ENCODE measurements at places on chromosomes 11 and 22.

DNA sequence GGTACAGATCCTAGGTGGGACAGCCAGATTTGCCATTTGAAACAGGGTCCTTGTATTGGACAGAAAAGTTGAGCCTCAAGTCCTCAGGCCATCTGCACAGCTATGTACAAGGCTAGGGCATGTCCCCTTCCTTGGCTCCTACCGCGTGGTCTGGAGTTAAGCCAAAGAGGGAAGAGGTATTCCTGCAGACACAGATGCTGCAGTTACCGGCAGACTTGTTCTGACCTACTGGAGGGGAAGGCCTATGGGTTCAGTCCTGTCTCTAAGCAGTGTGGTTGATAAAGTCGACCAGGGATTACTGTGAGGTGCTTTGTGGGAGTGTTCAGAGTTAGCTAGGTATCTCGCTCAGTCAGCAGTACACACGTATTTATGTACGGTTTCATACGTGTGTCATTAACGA is 180.6 kb downstream of the ADAMTS15 start:
- DNase-seq: no peak

GRCh38 chr11:8808226-8808585 is 102.8 kb upstream of the AKIP1 start:
- DNase-seq: no peak

DNA sequence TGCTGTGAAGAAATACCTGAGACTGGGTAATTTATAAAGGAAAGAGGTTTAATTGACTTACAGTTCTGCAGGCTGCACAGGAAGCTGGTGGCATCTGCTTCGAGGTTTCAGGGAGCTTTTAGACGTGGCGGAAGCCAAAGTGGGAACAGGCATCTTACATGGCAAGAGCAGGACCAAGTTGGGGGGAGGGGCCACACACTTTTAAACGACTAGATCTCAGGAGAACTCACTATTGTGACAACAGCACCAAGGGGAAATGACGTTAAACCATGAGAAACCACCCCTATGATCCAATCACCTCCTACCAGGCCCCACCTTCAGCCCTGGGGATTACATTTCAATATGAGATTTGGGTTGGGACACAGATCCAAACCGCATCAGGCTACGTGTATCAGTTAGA is 11.1 kb upstream of the SCGB1D4 start:
- no peak for DNase-seq

DNA sequence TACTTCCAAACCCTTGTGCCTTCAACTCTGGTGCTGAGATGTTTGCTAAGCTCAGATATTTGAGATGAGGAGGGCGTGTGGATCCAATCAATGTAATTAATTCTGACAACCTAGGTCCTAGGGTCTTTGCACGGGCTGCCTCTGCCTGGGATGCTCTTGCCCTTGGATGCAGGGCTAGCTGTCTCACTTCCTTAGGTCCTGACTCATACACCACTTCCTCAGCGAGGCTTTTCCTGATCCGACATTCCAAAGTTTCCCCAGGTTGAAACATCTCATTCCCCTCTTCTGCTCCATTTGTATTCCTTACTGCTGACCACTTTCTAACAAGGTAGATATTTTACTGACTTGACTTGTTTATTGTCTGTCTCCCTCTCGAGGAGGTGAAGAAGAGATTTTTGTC is 43.0 kb upstream of the NTM start:
- no peak for DNase-seq

- DNase-seq: no peak
These were observed 1.7 kb upstream of the PLAAT2 start for GRCh38 chr11:63564784-63565350.

DNA sequence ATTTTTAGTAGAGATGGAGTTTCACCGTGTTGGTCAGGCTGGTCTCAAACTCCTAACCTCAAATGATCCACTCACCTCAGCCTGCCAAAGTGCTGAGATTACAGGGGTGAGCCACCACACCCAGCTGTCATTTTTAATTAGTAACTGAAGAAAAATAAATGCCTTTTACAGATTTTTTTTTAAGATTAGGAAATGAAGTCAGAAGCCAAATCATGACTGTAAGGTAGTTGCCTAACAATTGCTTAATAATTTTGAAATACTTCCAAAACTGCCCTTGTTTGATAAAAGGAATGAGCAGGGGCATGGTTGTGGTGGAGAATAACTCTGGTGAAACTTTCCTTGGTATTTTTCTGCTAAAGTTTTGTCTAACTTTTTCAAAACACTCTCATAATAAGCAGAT is 98.9 kb upstream of the SLC5A12 start:
- DNase-seq: no peak

DNA sequence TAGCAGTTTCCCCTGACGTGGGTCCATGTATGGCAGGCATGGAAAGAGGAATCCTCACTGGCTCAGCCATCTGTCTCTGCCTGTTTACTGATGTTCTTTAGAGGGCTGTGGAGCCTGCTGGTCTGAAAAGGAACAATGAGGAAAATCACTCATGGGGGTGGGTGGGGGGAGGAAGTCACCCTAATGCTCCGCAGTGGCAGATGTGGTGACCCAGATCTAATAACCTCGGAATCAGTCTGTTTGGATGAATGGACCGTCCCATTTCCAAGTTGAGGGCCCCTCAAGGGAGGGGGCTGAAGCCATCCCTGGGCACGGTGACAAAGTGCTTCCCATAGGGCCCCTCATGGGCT is 4.4 kb downstream of the BCR start:
- DNase-seq: no peak

GRCh38 chr11:128388206-128388815 is 199.0 kb downstream of the ETS1 start:
- no peak for DNase-seq

DNA sequence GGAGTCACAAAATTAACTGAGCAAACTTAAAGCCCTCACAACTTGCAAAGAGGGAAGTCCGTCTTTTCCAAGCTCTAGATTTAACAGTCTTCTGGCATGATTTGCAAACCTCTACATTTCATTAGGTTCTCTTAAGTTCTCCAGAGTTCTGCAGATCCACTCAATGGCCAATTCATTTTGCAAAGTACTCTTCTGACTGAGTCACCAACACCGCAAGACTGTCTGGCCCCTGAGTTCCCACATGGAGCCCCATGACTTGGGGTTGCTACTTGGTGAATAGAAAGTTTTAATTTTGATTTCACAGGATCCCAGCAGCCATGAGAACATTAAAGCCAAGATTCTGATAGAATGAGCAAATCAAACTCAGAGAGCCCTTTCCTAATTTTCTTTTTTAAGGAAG is 134.5 kb downstream of the PLEKHA7 start:
- DNase-seq: no peak

DNA sequence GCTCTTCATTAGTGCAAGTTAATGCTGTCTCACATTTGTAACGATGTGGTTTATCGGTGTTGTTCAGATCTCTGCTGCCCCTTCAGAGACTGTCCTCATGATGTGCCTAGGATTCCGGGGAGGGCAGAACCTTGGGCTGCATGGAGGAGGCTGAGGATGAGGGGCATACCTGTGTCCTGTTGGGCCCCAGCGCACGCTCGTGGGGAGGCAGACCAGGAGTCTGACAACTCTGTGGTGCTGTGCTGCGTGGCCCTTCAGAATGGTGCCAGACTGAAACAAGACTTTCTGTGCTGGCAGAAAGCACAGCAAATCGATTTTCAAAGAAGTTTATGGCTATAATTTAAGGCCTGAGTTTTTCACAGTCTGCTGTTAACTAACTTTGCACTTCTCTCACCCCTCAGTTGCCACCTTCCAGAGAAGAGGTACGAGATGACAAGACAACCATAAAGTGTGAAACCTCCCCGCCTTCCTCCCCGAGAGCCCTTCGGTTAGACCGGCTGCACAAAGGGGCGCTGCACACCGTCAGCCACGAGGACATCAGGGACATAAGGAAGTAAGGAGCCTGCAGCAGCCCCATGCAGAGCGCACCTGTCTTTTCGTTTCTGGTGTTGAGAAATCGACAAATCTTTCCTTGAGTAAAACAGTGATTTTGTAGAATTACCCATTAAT is 44.3 kb upstream of the CTTN start:
- no peak for DNase-seq

DNA sequence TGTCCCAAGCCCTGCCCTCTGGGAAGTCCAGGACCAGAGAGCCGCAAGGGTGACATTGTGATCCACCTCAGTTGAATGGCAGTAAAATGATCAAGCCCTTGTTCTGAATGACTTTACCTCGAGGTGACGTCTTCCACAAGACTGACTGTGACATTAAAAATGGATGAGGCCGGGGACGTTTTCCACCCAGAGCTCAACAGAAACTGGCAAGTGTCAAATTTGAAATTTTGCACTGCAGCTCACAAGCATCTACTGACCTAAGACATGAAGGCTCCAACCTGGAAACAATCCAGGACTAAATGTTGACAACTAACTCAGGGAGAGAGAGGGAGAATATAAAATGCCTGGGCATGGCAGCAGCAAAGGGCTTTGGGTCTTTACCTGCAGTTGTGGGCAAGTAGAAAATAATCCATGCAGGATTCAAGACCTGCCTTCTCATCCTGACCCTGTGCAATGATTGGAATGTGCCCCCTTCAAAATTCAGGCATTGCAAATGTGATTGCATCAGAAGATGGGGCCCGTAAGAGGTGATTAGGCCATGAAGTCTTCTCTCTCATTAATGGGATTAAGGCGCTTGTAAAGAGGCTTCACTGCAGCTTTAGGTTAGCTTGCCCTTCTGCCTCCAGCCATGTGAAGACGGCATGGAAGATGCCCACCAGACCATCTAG is 33.6 kb upstream of the CLMP start:
- no peak for DNase-seq

DNA sequence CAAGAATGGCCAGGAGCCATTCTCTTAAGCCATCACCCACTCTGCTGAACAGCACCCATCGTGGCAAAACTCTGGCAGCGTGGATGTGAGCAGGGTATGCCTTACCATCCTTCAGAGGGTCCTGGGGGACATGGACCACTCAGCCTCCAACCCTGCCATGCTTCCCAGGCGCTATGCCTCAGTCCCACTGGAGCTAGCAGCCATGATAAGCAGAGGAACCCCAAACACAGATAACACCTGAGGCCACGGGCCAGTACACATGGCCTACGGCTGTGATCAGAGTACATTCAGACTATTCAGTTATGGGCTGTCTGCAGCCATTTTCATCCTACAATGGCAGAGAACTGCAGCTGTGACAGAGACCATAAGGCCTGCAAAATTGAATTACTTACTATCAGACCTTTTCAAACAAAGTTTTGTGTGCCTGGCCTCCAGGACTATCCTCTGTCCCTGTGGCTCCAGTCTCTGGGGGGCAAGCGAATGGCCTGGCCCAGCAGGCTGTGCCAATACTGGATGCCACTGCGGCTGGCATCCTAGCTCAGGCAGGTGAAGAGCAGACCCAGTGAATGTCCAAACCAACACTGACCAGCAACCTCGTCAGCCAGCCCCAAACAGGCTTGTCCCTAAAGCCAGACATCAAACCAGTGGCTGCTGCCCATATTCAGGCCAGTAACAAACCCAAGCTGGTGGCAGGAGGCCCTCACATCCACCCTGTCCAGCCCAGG is 6.9 kb downstream of the ARVCF start:
- no peak for DNase-seq

DNA sequence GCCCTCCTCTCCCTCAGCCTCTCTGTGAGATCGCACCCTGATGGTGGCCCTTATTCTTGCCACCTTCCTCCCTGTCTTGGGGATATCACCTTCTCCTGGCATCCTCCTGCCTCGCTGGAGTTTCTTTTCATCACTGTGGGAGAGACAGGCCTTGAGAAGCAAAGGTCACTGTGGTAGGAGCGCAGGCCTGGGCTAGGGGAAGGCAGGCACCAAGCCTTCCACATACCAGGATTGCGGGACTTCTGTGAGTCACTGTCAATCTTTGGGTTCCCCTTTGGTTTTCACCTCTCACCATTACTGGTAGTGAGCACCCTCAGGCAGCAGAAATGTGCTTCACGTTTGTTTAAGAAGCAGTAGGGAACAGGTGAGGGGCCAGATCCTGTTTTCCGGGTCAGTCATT is 31.2 kb upstream of the B3GAT1 start:
- DNase-seq: no peak

- no peak for DNase-seq
These were observed 28.4 kb upstream of the SYT7 start for GRCh38 chr11:61609000-61609979.

Measured in vagina (tissue), 2 donors.